ENCODE measurements at places on chromosomes 13 and 19. TPM values are rescaled to one million over a fixed set of nuclear protein-coding genes. Genes with fewer than 3 reads are reported as not detected.

- DNase-seq = no peak
Measured at GRCh38 chr13:82615043-82615442, 1267.2 kb downstream of the SLITRK1 start.

DNA sequence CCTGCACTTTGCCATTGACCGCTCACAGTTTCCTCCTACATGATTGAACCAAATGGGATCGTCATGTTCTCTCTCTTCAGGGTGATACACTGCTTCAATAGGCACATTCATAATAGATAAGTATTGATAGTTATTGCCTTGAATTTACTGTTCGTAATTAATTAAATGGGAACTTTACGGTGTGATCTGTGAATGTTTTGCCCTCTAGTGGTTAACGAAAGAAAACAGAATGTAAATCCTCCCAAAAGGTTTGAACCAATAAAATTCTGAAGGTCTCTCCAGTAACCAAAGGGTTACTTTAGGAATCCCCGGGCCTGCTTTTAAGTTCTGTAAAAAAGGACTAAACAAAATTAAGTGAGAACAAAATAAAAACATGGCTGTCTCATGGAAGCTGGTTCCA lies 389.3 kb downstream of the DACH1 start:
- no peak for DNase-seq

GRCh38 chr19:57815247-57816075 lies 748 bp upstream of the ZNF552 start:
- no peak for DNase-seq

GRCh38 chr19:54449701-54450069 lies 686 bp downstream of the LENG8 start:
- no peak for DNase-seq

DNA sequence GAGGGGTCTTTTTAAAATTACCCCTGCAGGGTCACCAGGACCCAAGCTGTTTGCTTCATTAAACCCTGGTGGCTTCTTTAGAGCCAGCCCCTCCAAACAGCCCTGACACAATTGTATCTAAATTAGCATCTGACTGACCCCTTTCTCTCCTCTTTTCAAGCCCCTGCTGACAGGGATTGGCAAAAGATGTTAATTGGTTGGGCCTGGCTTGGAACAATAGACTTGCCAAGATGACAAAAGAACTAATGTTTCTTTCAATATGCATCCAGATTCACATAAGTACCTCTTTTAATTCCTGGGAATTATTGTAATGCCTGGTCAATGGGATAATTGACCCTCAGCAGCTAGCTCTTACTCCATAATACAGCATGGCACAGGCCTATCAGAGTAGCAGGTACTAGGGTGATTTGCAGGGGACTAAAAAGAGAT lies 140.8 kb downstream of the SHISA2 start:
- DNase-seq = no peak

GRCh38 chr19:14835011-14835410 lies at the start of the genes OR7A5 and OR7C1:
TSS of gene OR7A5 (minus strand) at chr19:14835185. CDS start at chr19:14828241, 6,944 bp downstream.
TSS of gene OR7C1 (minus strand) at chr19:14835185. CDS start at chr19:14800136, 35,049 bp downstream.
- no peak for DNase-seq

GRCh38 chr13:52695856-52696255 lies 43.2 kb downstream of the SUGT1 start:
- peak; percentile 20 for DNase-seq

The MATK gene
- total RNA-seq = not detected

Measured in HepG2 (cell line).